Stimulated activated CD8-positive, alpha-beta memory T cell treated with anti-CD3 and anti-CD28 coated beads, Interleukin-15, amount 100 ng/mL, for 48 hours (primary cell): ENCODE measurements at places on chromosomes 2 and 18.

GRCh38 chr18:2846636-2847316 is at the start of gene EMILIN2:
EMILIN2 (plus strand) TSS chr18:2847006; CDS start chr18:2847189, 183 bp downstream.
- no peak for DNase-seq

GRCh38 chr2:102410952-102411351 is 12.0 kb upstream of the IL18RAP start:
- DNase-seq: no peak

DNA sequence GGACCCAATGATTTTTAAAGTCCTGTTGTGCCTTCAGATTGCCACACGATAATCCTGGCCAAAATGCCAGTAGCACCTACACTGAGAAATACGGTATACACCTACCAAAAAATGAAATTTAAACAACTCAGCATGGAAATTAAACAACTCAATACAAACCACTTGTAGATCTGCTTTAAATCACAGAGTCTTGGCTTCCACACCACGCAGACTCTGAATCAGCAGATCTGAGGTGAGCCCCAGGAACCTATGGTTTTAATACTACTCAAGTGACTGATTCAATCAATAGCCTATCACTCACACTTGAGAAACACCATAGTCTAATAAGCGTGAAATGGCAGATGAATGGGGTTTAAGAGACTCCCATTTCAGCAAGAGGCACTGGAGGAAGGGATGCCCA is 46.9 kb downstream of the MAP4K3 start:
- DNase-seq: no peak

DNA sequence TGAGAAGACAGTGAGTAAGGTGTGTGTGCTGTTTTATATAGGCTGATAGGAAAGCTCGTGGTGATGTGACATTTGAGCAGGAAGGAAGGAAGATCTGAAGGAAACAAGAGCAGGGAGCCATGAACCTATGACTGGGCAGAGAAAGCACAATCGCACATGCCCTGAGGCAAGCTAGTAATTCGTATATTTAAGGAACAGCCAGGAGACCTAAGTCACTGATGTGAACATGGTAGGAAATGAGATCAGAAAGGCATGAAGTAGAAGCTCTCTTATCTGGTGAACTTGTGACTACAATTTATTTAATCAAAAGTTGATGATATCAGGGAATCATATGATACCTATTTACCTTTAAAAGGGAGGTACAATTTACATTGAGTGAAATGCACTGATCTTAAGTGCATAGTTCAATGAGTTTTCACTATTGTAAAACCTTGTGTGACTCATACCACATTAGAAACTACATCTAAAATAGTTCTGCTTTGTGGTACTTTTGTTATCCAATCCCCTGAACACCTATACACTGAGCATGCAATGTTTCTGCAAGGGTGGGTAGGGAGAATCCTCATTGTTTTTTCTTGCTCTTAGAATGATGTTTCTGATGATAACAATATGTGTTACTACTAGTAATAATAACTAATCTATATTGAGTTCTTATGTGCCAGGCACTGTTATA is 67.5 kb downstream of the GALNT13 start:
- DNase-seq: no peak

- DNase-seq: no peak
Measured at GRCh38 chr2:40975151-40975550, 523.3 kb upstream of the SLC8A1 start.

DNA sequence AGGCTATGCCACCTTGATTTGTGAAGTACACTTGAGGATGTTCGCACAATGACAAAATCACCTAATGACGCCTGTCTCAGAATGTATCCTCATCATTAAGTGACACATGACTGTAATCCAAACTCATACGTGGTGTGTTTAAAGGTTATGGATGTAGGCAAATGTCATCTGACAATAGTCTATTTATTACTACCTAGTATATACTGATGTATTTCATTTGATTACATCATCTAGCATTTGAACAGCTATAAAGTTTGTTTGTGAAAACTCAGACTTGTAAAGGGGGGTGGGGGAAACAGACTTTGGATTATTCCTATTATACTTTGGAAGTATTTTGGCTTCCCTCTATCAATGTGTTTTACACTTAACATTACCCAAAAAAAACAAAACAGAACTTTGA is 129.9 kb downstream of the TANC1 start:
- DNase-seq: no peak

DNA sequence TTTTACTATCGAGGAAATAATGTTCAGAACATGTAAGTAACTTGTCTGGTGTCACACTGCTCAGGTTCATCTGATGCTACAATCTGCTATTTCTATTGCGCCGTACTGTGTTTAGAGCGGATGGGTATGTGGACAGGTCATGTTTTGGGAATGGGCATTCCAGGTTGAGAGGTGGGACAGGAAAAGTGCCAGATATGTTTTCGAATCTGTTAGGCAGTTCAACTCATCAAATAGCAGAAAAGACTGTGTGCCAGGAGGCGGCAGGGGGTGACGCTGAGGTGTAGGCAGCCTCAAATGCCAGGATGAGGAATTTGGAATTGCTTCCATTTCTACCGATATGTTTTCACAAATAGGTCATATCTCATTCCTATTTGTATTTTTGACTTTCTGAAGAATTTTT is 123.8 kb downstream of the HRH4 start:
- no peak for DNase-seq

GRCh38 chr18:44588508-44588907 is 92.2 kb upstream of the SETBP1 start:
- no peak for DNase-seq

- no peak for DNase-seq
Measured at GRCh38 chr2:190023860-190024259, 38.7 kb downstream of the MSTN start.

- no peak for DNase-seq
Measured at GRCh38 chr2:117714745-117715417, 99.6 kb upstream of the DDX18 start.

- no peak for DNase-seq
Measured at GRCh38 chr18:27558388-27559155, 373.5 kb upstream of the CHST9 start.

DNA sequence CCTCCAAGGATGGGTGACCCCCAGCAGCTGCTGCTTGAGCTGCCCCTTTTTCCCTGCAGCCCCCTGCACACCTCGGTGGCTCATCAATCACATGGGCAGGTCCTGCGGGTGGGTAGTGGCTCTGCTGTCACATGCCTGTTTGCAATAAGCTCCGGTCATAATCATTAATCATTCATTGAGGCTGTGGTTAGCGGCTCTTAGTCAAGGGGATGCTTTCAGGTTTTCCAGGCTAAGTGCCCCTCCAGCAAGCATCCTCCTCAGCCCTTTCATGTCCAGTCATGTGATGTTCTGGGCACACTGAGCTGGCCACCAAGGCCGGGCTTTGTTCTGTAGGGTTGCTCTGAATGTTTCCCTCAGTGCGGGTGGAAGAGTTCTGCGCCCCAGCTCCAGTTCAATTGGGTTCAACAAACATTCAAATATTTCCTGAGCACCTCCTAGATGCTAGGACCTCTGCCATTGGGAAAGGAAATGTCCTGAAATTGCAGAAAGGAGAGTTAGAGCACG is 96.4 kb upstream of the LDAH start:
- DNase-seq: no peak

- no peak for DNase-seq
Measured at GRCh38 chr2:13005761-13006335, 289.1 kb downstream of the TRIB2 start.

DNA sequence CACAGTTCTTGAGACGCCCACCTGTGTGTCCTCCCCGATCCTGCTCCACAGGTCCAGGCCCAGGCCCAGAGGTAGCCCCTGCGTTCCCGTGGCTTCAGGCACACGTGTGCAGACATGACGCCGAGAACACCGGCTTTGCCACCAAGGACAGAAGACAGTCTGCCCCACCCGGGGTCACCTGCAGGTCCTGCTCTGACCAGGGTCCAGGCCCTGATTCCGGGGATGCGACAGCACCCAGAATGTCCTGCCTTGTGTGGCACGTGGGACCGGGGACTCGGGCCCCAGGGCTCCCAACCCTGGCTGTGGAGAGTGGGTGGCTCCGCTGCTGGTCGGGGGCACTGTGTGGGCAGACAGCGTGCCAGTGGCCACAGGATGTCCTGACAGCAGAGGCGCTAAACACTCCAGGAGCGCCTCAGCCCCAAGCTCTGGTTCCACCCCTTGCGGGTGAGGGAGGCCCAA is 36.9 kb downstream of the ADI1 start:
- DNase-seq: no peak

- DNase-seq: no peak
Measured at GRCh38 chr2:161662373-161662772, 38.2 kb downstream of the SLC4A10 start.

GRCh38 chr2:162063899-162064298 is 10.1 kb downstream of the DPP4 start:
- no peak for DNase-seq

GRCh38 chr18:8011361-8011760 is 444.2 kb downstream of the PTPRM start:
- DNase-seq: no peak

- DNase-seq: no peak
Measured at GRCh38 chr2:103734911-103735310, 973.1 kb downstream of the TMEM182 start.

DNA sequence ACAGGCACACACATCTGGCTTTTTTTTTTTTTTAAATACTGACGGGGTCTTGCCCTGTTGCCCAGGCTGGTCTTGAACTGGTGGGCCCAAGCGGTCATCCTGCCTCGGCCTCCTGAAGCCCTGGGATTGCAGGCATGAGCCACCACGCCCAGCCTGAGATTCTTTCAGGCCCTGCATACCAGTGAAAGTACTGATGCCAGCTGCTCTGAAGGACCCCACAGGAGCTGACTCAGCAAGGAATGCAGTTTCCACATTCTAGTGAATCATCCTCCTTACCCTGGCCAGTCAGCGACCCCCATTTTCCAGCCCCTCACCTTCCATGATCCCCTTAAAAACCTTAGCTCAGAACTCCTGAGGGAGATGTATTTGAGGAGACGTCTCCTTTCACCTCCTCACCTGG is 5.8 kb upstream of the DTYMK start:
- no peak for DNase-seq

DNA sequence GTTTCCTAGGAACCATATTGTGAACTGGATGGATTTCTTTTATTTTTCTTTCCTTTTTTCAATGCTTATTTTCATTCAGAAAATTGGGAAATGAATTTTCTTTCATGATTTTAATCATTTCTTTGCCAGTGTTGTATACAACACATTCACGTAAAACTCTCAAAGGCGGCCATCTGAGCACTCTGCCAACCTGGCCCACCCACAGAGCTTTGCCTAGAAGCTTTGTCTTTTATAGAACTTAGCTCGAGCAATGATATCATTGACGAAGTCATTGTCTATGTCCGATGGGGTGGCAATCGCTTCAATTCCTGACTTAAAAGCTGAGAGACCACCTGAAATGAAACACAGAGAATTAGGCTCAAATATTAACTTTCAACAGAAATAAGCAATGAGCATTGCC is 13.3 kb downstream of the LYG2 start:
- DNase-seq: no peak

DNA sequence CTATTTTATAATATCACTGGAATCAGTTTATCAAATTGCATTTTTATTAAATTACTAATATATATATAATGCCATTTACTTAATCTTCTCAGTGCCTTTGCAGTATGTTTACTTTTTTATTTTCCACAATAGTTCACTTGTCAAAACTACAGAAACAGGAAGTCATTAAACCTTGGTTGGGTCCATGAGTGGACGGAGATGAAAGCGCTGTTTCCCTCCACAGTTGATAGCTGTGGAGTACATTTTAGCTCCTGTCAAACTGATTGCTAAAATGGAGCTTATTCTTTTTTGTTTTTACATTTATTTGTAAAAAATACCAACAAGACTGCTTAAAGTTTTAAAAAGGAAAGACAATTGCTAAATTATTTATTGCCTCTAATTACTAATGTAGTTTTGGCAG is 19.2 kb downstream of the MFF start:
- no peak for DNase-seq

- no peak for DNase-seq
Measured at GRCh38 chr18:21267400-21267799, 25.4 kb downstream of the GREB1L start.

DNA sequence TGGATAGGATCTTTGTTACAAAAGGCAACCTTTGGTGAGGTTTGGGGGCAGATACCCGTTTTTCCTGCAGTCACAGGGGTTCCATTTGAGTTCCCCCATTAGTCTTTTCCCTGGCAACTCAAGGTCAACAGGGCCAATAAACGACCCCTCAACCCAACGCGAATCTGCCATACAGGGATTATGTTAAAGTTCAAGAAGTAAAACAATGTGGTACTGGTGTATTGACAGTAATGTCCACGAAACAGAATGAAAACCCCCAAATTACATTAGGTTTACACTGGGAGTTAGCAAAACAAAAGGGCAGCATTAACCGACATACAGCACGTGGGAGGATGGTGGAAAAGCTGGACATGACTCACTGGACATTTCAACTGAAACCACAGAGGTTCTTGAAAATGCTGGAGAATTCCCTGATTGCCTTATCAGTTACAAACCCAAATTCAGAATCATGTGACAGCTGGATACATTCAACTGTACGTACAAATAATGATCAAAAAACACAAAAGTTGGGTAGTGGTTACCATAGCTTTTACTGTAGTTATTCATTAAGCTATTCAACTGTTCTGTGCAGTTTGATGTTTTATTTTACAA is 4.9 kb upstream of the IMP4 start:
- DNase-seq: no peak

- DNase-seq: no peak
Measured at GRCh38 chr2:99613980-99614379, 124.2 kb upstream of the REV1 start.

GRCh38 chr2:190535586-190535985 is 1.1 kb upstream of the NEMP2 start:
- no peak for DNase-seq

DNA sequence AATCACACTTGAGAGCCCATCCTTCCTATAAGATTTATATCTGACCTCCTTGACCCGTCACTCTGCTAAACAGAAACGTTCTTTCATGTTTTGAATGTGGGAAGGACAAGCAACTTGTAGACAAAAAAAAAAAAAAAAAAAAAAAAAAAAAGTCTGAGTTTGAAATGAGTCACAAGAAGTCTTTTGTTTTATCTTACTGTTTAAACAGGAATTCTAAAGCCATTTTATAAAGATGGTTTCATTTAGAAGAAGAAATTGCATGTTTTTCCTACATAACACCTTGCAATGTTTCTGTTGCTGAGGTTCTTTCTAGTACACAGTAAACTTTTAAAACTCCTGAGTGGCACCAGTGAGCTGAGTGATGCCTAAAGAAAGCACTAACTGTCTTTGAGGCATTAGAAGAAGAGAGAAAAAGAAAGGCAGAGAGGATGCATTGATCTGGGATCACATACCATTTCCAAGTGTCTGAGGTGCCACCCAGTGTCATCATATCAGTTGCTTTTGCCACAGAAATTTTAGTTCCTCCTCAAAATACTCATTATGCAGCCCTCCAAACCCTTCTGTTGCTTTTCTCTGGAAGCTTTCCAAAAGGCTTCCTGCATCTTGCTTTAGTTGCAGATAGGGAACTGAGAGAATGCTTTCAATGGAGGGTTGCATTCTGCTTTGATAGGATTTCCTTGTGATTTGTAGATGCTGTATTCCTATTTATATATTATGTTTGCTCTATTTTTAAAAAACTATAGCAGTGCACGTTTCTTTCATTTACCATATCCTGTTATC is 69.1 kb downstream of the ACVR2A start:
- no peak for DNase-seq
